ENCODE measurements at places on chromosomes 1 and 21.

- no peak for DNase-seq
These were observed 39.9 kb downstream of the CRYAA start for GRCh38 chr21:43208561-43209332.

DNA sequence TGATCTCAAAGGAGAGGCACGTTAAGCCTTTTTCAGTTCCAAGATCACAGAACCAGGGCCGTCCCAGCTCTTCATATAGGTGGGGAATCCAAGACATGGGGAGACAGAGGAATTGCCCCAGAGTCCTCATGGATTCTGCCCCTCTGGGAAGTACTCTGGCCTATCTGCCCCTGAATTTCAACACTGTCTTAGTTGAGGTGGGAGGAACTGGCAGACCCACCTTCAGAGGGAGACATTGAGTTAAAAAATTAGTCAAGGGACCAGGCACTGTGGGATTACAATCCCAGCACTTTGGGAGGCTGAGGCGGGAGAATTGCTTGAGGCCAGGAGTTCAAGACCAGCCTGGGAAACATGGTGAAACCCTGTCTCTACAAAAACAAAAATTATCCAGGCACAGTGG, 2.1 kb upstream of the KNCN start:
- no peak for DNase-seq

DNA sequence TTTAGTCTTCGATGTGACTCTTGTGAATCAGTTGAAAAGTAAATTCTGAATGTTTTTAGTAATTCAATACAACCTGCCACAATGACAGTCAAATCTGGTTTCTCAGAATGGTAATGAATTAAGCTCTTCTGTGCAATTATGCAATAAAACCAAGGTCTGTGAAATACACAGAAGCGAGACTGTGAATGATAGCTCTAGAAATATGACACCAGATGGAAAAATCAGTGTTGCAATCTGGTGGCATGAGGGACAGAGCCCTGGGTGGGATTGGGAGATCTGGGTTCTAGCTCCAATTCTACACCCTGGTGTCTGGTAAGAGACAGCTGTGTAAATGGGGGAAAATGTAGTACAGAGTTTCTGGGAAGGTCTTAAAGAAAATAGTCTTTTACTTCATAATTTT, 586.4 kb upstream of the ZRANB2 start:
- no peak for DNase-seq

GRCh38 chr1:147238925-147239820, 3.3 kb upstream of the CHD1L start:
- no peak for DNase-seq

GRCh38 chr1:242802973-242803372, 278.5 kb upstream of the PLD5 start:
- no peak for DNase-seq

Data from amniotic stem cell (primary cell).